ENCODE measurements at places on chromosomes 3 and 15. TPM values are rescaled to one million over a fixed set of nuclear protein-coding genes. Genes with fewer than 3 reads are reported as not detected.

Gene SIDT1
- 0.13 TPM for total RNA-seq

Gene MEIS2
- 30.7 TPM for total RNA-seq

Gene RAB43
- 17.6 TPM for total RNA-seq

Gene TP63
- 0.16 TPM for total RNA-seq

Gene PTX3
- total RNA-seq: 417 TPM

Gene EAF2
- total RNA-seq: 1.6 TPM

Gene ARL14
- not detected for total RNA-seq

Gene SLC15A2
- under 0.01 TPM for total RNA-seq

Gene DCLK3
- total RNA-seq: not detected

Gene FBLN2
- 25.2 TPM for total RNA-seq

Gene C3orf70
- total RNA-seq: 0.64 TPM

Gene INKA1
- total RNA-seq: 7.6 TPM

Gene GYG1
- total RNA-seq: 67.1 TPM

Gene FBXW12
- not detected for total RNA-seq

Gene EPHB1
- total RNA-seq: 0.65 TPM

Gene SGO1
- total RNA-seq: 5.2 TPM

Gene VEPH1
- total RNA-seq: 46.0 TPM

Gene PLAAT1
- 1.2 TPM for total RNA-seq

Gene PLA2G4F
- not detected for total RNA-seq

Gene TGM4
- not detected for total RNA-seq

Gene MOBP
- not detected for total RNA-seq

Gene SNUPN
- 27.4 TPM for total RNA-seq

Gene GOLGA6L4
- 0.56 TPM for total RNA-seq

Gene SYNPR
- total RNA-seq: not detected

Gene FANCD2OS
- not detected for total RNA-seq

Gene TGFBR2
- 108 TPM for total RNA-seq

Gene FBXL22
- not detected for total RNA-seq

Gene CFAP100
- total RNA-seq: not detected

Gene NIT2
- 13.3 TPM for total RNA-seq

Gene ANKUB1
- not detected for total RNA-seq

Gene SAMD7
- total RNA-seq: not detected

Gene CCDC39
- not detected for total RNA-seq

Gene MYH15
- total RNA-seq: 0.08 TPM

Gene GABRB3
- total RNA-seq: 1.2 TPM

Gene HIGD2B
- total RNA-seq: not detected

Gene POC1A
- total RNA-seq: 8.7 TPM

Gene SLTM
- 25.2 TPM for total RNA-seq

Gene BCL2A1
- 2.6 TPM for total RNA-seq

Gene RHOV
- not detected for total RNA-seq

Gene LRRC3B
- total RNA-seq: not detected

All from epithelial cell of alveolus of lung (primary cell).